ENCODE measurements at places on chromosomes 11 and 22.

GRCh38 chr11:17014833-17015626, 816 bp upstream of the PLEKHA7 start:
- no peak for DNase-seq

GRCh38 chr11:118112711-118113430, 26.1 kb upstream of the SMIM35 start:
- DNase-seq, result no peak

DNA sequence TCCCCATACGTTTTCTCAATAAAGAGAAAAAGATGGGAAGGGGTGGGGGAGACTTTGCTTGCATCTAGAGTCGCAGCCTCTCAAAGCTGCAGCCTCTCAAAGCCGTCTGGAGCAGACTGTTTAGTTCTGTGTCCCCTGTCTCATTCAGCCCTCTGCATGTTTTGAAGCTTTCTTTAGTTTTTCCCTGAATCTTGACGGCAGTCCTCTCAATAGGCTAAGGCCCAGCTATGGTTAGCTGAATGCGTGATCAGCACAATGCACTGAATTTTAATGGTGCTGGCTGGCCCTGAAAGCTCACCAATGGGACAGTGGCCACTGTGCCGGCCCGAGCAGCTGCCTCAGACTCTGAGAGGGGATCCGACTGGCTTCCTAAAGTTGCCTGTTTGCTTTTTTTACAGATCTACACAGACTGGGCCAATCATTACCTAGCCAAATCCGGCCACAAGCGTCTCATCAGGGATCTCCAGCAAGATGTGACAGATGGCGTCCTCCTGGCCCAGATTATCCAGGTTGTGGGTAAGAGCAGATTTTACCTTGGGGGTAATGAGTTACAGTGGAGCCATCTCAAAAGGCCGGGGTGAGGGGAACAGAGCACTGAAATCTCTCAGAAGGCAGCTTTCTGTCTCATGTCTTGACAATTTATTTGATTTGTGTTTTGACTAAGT, 119.6 kb downstream of the NAV2 start:
- no peak for DNase-seq

- no peak for DNase-seq
Observed at GRCh38 chr11:67465189-67465510, 3.9 kb downstream of the TMEM134 start.

DNA sequence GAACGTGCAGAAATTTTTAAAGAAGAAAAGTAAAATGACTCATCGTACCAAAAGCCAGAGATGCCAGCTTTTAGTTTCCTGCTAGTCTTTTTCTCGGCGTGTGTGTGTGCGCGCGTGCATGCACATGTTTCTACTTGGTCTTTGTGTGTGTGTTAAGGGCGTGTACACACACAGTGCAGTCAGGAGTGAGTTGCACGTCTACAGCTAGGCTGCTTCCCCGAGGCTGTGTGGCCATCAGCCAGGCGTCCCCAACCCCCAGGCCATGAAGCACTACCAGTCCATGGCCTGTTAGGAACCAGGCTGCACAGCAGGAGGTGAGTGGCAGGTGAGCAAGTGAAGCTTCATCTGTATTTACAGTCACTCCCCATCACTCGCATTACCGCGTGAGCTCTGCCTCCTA, 36.4 kb downstream of the KCNQ1 start:
- peak; percentile 32 for DNase-seq

DNA sequence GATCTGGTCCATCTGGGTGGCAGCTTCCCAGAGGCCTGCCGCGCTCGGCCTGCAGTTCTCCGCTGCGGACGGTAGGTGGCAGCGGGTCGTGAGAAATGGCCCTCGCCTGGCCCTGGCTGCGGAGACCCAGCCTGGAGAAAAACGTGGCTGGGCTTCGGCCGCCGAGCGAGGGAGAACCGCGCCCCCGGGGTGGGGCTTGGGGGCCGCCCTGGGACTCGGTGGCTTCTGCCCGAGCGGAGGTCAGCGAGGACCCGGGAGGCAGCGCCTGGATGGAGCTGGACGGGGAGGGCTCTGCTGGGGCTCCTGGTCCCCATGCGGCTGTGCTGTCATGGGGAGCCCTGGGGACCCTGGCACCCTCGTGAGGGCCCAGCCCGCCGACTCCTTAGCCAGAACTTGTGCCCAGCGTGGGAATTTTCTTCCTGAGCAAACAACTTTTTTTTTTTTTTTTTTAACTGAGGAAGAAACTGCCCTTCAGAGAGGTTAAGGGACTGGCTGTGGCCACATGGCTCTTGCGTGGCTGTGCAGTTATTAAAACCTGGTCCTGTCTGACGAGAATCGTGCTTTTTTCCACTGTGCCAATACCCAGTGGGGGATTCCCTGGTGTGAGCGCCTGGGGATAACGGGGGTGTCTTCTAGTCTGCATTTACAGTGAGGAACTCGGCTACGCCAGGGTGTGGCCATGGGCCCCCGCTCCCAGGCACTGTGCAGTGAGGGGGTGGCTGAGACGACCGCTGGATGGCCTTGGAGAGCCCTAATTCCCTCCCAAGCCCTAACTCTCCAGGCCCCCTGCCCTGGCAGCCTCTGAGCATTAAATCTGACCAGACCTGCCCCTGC, 535.6 kb downstream of the INSC start:
- peak; percentile 96 for DNase-seq

GRCh38 chr22:30712094-30712493, 17.4 kb downstream of the OSBP2 start:
- DNase-seq, result no peak

GRCh38 chr11:45470151-45470793, 184.1 kb upstream of the SYT13 start:
- no peak for DNase-seq

DNA sequence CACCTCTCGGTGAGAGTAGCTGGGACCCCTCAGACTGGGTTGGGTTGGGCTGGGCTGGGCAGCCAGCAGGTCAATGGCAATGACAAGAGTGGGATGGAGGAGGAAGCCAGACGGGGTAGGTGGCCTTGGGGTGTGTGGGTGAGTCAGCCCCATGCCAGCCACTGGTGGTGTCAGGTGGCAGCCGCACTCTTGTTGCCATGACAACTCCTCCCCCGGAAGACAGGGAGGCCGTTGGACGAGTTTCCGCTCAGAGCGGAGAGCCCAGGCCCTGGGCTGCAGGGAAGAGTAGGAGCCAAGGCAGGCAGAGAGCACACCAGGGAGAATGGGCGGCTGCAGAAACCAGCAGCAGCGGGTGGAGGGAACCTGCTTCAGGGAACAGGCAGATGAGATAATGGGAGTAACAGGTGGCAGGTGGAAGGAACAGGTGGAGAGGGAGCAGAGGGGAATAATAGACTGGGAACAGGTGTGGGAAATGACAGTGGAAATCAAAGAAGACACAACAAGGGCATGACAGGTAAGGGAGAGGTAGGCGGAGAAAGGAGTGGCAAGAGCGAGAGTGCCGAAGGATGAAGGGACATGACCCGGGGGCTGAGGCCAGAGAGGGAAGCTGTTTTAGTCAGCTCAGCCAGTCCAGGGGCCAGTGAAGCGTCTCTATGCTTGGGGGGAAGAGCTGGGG, 8.7 kb downstream of the SPTBN2 start:
- DNase-seq, result no peak
